Stimulated activated CD4-positive, alpha-beta T cell treated with anti-CD3 and anti-CD28 coated beads, Interleukin-12 subunit alpha, Interleukin-12 subunit beta, amount 100 ng/mL, for 24 hours (primary cell): ENCODE measurements at places on chromosomes 7 and 10.

- no peak for DNase-seq
These were observed 146.6 kb upstream of the FRMD4A start for GRCh38 chr10:14477408-14477710.

DNA sequence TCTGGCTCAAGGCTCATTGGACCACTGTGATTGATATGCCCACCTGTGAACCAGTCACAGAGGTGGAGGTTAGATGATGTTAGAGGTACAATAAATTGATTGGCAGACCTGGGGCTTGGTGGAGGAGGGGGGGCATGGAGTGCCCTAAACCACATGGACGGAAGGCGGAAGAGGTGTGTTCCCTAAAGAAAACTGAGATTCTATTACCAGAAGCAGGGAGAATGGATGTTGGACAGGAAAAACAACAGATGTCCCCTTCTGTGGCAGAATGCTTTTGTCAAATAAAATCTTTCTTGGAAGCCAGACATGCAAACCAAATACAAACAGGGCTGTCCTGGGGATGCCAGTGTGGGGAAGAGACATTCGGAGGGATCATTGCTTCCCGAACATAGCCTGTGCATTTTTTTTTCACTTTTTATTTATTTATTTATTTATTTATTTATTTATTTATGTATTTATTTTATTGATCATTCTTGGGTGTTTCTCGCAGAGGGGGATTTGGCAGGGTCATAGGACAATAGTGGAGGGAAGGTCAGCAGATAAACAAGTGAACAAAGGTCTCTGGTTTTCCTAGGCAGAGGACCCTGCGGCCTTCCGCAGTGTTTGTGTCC is 433.9 kb downstream of the RPS24 start:
- DNase-seq = no peak

- DNase-seq = no peak
These were observed 77.2 kb upstream of the CALCR start for GRCh38 chr7:93651603-93652159.

DNA sequence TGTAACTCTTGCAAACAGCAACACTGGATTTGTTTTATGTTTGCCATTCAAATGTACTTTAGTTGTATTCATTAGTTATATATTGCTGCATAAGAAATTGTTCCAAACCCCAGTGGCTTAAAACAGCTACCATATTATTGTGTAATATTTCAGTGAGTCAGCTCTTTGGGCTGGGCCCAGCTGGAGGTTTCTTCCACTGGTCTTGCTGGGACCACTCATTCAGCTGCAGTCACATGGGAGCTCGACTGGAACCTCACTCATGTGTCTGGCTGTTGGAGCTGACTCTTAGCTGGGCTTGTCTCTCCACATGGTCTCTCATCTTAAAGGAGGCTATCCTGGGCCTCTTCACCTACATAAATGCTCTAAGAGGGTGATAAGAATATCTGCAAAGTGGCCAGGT is 23.2 kb upstream of the PIP4K2A start:
- DNase-seq = no peak

DNA sequence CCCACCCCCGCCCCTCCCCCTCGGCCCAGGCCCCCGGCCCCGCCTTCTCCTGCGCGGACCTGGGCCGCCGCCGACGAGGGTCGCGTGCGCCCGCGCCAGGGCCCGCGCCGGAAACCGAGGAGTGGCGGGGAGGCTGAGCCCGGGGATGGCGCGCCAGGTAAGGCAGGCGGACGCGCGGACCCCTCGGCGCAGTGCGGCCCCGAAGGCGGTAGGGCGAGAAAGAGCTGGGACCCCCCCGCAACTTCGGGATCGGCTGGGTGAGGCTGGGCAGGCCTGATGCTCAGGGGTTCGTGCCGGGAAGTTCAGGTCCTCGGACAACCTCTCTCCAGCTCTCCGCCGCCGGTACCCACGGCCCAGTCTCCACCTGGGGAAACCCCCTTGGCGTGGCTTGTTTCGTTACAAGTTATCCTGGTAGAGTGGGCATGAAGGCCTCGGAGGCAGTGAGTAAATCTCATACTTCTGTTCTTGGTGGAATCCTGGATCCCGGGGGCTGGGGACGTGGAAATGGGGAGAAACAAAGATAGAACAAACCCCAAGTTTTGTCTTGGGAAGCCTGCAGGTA is 58.4 kb downstream of the ZNF467 start:
- DNase-seq = peak; percentile 15

GRCh38 chr10:85026878-85027467 is 698.6 kb downstream of the CCSER2 start:
- no peak for DNase-seq

GRCh38 chr10:72890086-72890485 is 3.5 kb upstream of the OIT3 start:
- no peak for DNase-seq

GRCh38 chr7:112071856-112072255 is 134.3 kb downstream of the DOCK4 start:
- DNase-seq = no peak

- DNase-seq = no peak
These were observed 14.8 kb upstream of the LAMB1 start for GRCh38 chr7:108017776-108018151.

DNA sequence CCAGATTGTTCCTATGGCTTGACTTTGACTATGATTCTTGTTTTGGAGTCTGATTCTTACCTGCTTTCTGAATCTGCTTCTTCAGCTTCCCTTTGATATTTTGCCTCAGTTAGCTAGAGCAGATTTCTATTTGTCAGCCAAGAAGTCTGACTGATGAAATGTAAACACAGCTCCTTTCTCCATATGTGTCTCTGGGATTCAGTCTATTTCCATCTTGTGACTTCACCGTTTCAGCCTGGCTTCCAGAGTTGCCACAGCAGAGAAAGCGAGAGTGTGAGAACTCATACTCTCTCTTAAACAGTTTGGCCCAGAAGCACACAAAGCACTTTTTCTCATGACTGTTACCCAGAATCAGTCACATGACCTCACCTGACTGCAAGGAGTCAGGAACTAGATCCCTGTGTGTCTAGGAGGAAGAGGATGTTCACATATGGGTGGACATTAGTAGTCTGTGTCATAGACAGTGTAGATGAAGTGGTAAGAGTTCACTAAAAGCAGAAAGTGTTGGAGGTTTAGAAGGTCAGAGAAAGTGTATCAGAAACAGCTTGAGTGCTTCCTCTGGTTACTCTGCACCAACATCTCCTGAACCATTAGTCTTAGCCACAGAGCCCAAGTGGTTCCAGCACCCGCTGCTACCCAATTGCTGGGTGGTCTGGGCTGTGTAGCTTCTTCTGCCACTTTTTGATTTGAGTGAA is 103.4 kb upstream of the CDK6 start:
- DNase-seq = no peak
